ENCODE measurements at places on chromosomes 16 and 17.

DNA sequence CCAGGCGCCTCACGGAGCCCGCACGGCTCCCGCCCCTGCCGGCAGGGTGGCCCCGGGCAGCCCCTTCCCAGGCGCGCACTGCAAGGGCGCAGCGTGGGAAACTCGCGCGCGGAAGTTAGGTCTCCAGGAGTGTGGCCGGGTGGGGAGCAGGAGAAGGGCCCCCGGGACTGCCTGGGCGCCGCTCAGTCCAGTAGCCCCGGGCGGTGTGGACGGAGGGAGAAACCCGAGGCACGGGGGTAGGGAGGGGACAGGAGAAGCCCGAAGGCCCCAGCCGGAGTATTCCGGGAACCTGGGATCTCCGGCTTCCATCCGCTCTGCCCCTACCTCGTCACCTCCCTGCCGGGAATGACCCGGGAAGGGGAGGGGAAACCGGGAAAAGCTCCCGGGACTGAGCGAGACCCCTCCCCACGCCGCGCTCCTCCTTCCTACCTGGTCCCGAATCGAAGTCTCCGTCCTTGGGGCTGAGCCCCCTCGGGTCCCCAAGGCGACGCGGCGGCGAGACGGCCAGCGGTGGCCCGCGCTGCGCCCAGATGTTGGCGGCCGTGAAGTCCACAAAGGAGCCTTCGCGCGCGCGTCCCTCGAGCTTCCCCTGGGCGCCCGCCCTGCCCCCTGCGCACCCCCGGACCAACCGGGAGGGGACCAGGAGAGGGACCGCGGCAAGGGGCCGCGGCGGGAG lies 418 bp downstream of the SOCS3 start:
- DNase-seq: no peak

DNA sequence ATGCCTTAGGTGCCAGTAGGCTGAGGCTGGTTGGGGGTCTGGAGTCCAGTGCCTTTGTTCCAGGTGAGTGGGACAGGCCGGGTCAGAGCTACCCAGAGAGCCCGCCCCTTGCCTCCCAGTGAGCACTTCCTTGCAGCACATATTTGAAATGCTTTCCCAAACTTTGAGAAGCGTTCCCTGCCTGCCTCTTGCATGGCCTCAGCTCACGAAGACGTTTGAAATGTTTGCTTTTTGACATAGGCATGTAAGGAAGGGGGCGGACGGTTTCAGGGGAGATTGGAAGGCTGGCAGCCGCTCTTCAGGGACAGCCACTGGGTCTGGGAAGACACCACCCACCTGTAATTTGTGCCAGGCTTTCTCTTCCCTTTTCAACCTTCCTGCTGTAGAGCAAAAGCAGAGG lies 5.1 kb upstream of the FOXL1 start:
- no peak for DNase-seq

DNA sequence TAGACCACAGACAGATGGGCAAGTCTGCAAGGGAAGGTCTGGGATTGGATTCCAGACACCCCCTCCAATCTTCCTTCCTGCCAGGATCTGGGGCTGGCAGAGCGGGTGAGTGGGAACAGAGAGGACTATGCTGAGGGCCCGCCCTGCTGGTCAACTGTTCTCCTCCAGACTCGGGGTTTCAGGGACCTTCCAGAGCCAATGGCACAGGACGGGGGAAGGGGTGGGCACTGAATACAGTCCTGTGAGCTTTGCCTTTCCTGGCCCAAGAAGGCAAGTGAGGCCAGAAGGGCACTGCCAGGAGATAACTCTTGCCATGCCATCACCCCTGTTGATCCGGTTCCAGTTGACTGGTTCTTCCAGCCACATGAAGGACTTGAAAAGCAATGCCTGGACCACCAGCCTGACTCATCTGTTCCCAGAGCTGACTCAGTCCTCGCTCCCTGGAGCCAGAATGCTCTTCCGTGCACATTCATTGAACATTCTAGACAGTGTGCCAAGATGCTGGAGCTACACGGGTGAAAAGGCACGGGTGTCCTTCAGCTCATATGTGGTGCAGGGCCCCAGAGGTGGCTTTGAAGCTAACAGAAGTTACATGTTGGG lies 533 bp upstream of the MEFV start:
- no peak for DNase-seq

DNA sequence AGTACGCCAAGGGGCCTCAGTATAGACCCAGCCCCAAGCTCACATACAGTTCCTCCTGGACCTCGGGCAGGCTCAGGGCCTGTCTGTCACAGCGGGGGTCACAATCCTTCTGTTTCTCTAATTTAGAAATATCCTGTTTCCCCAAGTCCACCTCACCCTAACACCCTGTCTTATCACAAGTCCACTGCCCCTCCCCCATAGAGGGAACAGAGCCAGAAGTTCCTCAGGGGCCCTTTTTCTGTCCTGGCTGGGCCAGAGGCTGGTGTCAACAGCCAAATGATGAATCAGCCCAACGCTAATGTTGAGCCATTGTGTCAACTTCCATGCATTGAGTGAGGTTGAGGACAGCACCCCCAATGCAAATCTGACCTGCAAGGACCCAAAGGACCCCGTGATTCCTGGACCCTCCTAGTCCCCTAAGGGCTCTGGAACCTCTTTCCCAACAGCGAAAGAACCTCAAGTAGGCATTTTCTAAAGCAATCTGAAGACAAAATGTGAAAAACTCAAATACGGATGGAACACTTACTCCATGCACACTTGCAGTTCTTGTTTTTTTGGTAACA lies 58.6 kb downstream of the PECAM1 start:
- DNase-seq: no peak

- DNase-seq: no peak
Measured at GRCh38 chr16:12719972-12720371, 83.7 kb downstream of the CPPED1 start.

DNA sequence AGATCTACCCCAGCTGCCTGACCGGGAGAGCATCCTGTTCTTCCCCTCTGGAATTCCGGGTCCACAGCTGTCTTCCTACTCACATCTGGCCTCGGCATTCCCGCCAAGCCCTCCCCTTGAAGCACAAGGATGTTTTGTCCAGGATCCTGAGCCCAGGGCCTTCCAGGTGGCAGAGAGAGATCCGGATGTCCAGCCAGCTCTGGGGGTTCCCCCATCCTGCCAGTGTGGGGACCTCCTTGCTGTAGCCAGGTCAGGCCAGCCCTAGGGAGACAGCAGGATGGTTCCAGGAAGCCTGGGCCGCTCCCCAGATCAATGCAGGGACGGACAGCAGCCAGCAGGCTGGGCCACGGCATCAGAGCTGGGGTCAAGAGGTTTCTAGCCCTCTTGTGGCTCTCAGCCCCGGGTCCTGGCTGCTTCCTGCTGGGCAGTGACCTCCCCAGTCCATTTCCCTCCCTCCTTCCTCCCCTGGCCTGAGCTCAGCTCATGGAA lies 55.3 kb downstream of the SOCS3 start:
- DNase-seq: no peak

DNA sequence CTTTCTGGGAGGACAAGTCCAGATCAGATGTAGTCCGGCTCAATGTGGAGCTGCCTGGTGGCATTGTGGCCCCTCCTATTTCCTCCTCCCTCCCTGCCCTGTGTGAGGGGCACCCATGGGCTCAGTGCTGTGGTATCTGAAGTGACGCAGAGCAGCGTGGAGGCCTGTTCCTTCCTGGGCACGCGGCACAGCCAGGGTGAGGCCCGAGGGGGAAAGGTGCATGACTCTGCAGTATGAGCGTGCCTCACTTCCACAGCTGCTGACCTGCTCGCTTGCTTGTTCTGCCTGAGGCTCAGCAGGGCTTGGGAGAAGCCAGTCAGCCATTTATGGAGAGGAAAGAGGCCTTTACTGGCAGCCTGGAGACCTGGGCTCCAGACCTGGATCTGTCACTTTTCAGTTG lies 11.7 kb downstream of the TMEM238L start:
- DNase-seq: no peak

Data from NCI-H2029 treated with DMSO at 0.1 percent for 48 hours (cell line).